Ascending aorta (tissue), 2 donors: ENCODE measurements at places on chromosomes 3 and 15. TPM values are rescaled to one million over a fixed set of nuclear protein-coding genes. Genes with fewer than 3 reads are reported as not detected.

- no peak for DNase-seq
Measured at GRCh38 chr15:38091078-38091645, 156.7 kb downstream of the TMCO5A start.

GRCh38 chr3:51982352-51982837 lies 940 bp upstream of the ACY1 start:
- no peak for DNase-seq

GRCh38 chr15:25862472-25863110 lies 536 bp downstream of the ATP10A start:
- DNase-seq = no peak

- no peak for DNase-seq
Measured at GRCh38 chr3:167783781-167784180, 48.3 kb downstream of the SERPINI1 start.

GRCh38 chr3:123284399-123285010 lies 82.8 kb downstream of the SEC22A start:
- no peak for DNase-seq

DNA sequence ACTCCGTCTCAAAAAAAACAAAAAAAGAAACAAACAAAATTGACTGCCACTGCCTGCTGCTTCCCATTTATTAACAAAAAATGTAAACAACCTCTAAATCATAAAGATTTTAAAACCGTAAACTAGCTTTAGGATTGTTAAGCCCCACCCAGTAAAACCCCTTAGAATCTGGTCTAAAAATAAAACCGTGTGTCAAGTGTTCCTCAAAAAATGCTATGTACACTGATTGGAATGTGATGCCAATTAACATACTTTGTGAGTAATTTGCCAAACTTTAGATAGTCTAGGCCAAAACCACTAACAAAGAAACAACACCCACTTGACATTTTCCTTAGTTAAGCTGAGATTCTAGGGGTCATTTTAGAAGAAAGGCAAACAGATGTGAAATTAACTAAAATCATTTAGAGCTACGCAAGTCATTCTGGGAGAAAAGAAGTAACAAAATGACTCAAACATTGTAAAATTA lies 5.3 kb downstream of the RAF1 start:
- no peak for DNase-seq

DNA sequence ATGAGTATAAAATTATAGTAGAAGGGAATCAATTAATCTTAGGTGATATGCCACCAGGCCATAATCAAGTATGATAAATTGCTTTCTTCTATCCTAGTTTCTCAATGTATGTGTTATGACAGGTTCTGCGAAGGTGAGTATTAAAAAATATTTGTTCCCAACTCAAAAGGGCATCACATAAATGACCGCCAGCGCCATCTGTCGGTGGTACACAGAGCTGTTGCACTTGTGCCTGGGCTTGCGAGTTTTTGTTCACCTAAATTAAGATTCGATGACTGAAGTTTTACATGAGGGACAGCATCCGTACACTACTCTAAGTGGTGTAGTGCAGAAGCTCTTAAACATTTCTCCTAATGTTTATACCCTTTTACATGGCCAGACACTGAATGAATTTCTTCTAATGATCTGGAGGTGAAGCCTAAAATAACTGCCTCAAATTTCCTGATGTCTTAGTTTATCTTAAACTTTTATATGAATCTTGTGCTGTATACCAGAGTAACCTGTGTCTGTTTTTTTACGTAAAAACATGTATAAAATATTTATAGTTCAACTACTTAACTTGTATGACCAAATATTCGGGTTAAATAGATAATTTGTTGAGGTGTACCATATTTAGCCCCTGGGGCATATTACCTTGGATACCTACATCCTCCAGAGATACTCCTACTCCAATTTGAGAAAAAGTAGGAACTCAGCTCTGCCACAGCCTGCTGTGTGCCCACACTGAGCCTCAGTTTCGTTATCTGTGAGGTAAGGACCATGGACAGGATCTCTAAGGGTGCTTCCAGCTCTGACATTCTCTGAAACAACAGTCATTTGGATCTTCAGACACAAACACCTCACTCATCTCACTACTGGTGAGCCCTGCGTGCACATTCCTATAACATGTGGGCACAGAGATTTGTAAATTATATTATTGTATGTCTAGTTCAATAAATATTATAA lies 365.6 kb downstream of the MAGI1 start:
- DNase-seq = no peak

DNA sequence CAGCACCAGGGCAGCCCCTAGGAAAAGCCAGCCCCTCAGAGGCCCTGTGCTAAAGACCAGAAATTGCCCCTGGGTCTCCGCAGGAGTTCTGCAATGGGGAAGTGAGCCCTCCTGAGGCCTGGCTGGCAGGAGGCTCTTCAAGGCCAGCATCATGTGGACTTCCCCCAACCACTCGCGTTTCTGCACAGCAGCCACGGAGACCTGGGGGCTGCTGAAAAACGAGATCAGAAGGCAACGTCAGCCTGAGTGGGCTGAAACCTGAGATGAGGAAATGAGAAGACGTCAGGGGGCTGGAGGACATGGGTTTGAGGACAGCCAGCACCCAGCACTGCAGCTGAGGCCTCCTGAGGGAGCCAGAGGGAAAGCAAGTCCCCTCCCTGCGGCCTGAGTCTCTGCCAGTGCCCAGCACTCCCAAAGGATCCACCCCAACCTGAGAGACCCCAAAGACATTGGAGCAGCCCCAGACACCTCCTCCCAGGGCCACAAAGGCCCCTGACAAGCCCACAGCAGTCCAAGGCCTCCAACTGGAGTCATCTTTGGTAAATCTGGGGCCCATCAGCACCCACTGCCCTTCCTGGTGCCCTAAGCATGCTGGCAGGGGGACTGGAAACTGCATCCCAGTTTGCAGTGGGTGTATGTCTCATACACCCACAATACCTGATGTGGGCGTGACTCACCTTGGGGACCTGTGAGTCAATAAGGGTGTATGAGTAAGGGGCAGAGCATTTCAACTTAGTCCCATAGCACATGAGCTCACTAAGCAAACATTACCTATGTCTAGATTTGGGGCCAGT lies 29.2 kb upstream of the CYP11A1 start:
- no peak for DNase-seq

DNA sequence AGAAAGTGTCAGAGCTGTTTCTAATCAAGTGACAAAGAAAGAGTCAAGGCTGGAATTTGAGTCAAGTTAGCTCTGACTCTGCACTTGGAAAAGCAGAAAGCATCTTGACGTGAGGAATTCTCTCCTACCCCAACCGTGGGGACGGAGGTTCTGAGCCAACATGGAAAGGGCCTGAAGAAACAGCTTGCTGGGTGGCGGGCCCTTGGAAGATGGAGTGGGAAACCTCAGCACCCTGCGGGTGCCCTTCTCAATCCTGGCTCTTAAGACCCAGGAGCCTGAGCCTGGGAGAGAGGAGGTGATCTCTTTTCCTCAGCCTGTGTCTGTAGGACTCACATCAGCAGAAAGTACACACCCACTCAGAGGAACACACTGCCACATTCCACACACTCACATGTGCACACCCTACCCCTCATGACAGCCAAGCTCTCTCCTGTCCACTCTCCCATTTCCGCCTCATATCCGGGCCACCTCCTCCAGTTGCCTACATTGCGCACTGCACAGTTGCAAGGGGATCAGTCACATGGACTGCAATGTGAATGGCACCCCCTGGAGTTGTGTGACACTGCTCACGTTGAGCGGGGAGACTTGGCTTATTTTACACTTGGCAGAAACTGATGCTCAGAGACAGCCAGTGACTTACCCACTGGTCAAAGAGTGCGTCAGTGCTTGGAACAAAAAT lies 101.5 kb upstream of the SLC6A6 start:
- DNase-seq = no peak

GRCh38 chr3:190701096-190701532 lies 161.4 kb downstream of the GMNC start:
- no peak for DNase-seq

DNA sequence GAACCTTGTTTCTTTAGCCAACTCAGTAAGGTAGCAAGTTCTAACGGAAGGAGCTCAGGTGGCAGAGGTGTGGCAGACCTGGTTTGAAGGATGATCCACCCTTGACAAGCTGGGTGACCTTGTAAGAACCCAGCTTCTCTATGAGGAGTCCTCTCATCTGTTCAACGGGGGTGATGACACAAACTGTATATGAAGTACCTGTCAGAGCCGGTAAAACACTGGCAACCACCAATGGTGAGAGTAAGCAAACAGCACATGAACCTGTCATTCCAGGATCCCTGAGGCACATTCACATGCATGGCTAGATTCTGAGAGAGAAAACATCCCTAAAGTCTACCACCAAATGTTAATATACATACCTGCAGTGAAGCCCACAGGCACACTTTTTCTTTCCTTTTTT lies 2.4 kb downstream of the SCAP start:
- DNase-seq = no peak

Gene SLC15A2
- not detected for total RNA-seq

Gene BUB1B
- not detected for total RNA-seq

Gene TTLL13
- total RNA-seq = not detected

Gene KLF15
- 74.0 TPM for total RNA-seq

Gene IL12A
- not detected for total RNA-seq

Gene COX17
- 12.5 TPM for total RNA-seq

Gene GRAMD1C
- 0.21 TPM for total RNA-seq
